Naive thymus-derived CD8-positive, alpha-beta T cell (primary cell): ENCODE measurements at places on chromosomes 5 and 9. TPM values are rescaled to one million over a fixed set of nuclear protein-coding genes. Genes with fewer than 3 reads are reported as not detected.

DNA sequence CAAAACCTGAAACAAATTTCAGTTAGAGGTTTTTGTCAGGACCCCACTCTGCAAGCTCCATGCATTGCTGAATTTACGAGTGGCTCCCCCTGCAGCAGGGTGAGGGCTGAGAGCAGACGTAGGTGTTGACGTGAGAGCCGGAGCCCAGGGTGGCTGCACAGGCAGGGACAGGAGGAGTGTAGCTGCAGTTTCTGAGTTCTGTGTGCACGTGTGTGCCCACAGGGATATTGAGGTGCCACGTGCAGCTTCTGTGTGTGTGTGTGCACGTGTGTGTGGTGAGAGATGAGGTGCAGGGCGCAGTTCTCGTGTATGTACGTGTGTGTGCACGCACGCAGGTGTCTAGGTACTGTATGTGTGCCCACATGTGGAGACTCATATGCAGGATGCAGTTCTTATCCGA, 14.6 kb downstream of the PLEKHG4B start:
- DNase-seq, result no peak

DNA sequence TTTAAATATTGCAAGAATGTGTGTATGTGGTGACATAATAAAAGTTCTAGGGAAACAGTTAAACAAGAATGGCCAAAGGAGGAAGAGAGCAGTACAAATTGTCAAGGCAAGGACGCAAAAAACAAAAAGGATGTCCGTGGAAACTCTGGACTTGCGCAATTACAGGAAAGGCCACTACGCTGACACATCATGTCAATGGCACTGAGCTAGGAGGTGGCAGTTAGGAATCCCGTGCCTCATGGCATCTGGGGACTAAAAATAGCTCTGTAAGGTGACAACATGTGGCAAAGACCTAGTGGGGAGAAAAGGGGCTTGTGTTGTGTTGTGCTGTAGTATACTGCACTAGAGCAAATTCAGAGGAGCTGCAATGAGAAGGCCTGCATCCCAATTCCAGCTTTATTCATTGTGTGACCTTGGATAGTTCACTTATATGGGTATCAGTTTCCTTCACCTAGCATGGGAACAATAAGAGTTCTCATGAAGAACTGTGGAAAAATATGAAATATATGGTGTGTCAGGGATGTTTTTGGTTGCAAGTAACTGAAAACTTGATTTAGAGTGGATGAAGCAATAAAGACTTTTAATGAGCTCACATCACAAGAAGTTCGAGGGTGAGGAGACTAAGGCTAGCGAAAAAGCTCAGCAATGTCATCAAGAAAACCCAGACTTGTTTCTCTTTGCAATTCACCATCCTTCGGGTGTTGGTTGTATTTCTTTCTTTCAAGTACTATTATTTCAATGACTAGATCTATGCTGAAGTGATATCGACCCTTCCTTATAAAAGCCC, 124.1 kb upstream of the STC2 start:
- DNase-seq, result no peak

DNA sequence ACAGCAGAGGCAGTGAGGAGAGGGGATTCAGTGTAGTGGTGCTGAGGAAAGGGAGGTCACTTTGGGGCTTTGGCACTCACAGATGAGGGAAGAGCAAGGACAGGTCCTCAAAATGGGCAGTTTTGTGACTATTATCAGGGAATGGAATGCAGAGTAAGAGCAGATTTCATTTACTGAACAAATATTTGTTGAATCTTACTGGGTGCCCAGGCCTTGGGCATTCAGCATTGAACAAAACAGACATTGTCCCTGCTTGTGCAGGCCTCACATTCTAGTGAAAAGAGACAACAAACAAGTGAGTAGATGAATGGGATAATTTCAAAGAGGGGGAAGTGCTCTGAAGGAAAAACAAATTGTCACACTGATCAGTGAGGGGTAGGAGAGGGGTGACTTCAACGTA, 404.1 kb downstream of the DMRT2 start:
- no peak for DNase-seq

DNA sequence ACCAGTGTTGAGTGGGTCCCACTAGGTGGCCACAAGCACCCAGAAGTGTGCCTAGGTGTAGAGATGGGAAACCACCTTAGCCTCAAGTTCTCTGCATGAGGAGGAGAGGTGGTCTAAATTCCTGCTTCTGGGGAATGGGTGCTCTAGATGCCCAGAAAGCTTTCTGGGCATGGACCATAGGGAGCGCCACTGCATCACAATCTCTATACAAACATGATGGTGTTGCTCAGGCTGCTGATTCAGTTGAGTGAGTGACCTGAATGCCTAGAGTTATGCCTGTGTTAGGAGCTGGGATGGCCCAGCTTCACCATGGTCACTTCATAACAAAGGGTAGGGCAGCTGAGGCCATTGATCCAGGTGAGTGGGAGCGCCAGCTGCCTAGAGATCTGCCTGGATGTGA, 667.9 kb upstream of the ARRDC3 start:
- DNase-seq, result no peak

GRCh38 chr5:174414315-174414710, 310.1 kb upstream of the MSX2 start:
- DNase-seq, result no peak

- no peak for DNase-seq
Observed at GRCh38 chr5:673831-674629, 19.1 kb downstream of the TPPP start.

- no peak for DNase-seq
Observed at GRCh38 chr9:6443661-6444060, 30.7 kb downstream of the UHRF2 start.

DNA sequence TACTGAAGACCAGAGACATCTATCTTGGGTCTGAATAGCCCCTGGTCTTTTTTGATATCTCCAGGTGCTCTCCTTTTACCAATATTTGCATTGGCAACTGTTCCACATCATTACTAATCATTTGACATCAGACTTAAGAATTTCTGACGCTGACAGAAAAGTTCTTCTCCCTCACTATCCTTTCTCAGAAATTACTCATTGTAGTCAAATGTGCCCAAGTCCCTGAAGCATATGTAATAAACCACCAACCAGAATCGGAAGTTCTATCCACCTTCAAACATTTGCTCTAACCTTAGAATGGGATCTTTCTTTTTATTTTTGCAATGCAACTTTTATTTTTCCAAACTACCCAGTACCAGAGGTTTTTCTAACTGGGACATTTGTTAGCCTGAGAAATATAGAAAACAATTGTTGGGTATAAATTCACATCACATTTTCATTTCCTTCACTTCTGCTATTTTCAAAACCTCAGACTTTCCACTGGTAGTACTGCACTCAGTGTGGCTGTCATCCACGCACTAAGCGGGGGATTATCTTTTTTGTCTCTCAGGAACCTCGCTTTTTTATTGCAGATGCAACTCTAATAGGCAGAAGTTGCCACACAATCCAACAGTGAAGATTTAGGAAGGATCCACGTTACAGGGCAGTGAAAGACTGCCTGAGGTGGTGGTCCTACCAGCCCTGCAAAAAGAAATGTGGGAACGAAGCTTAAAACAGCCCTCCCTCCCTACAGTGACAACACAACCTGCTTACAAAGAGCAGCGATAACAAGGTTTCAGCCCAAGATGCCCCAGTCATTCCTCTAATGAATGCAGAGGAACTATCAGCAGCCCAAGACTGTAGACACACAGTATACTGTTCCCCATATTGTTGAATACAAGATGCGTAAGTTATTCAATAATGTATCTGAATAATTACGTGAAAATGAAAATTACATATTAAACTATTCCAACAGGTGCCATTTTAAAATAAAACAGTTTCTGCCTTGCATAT, 201.2 kb downstream of the EBF1 start:
- DNase-seq, result no peak

DNA sequence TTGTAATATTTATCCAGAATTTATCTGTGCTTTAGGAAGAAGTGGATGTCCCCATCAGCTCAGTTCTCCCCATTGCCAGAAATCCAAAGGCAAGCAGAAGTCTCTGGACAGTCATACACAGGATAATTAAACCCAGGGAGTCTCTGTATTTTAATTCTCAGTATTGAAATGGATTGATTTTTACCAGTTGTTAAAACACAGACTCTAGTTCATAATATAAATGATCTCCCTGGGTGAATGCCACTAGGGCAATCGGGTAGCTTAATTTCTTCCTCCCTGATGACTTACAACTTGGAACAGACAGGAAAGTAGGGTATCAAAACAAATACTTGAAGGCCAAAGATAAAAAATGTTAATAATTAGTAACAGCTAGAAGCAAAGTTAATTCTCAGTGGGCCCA, 66.5 kb upstream of the DAP start:
- DNase-seq, result no peak

The AGXT2 gene
- not detected for total RNA-seq

The PCDHB16 gene
- total RNA-seq, result not detected

The SPINK13 gene
- total RNA-seq, result not detected
